Mesothelial cell of epicardium (in vitro differentiated cells): ENCODE measurements at places on chromosomes 12 and 14.

- DNase-seq: no peak
These were observed 64.9 kb upstream of the FAM181A start for GRCh38 chr14:93862265-93862664.

GRCh38 chr12:12624498-12624992, 12.9 kb downstream of the CREBL2 start:
- no peak for DNase-seq

DNA sequence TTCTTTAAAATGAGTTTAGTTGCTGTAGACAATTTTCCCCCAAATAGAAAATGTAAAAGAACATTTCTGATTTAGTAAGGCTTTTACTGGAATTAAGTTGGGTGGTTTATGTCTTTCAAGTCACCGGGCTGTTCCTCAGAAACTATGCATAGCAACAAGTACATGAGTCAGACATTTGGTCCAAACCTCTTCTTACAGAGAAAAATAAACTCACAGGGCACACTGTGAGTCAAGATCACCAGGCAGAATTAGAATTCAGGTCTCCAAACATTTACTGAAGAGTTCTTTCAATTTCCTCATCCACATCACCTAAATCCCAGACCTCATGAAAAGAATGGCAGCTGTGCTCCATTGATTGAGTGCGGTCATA, 476.1 kb upstream of the SOX5 start:
- DNase-seq: no peak

DNA sequence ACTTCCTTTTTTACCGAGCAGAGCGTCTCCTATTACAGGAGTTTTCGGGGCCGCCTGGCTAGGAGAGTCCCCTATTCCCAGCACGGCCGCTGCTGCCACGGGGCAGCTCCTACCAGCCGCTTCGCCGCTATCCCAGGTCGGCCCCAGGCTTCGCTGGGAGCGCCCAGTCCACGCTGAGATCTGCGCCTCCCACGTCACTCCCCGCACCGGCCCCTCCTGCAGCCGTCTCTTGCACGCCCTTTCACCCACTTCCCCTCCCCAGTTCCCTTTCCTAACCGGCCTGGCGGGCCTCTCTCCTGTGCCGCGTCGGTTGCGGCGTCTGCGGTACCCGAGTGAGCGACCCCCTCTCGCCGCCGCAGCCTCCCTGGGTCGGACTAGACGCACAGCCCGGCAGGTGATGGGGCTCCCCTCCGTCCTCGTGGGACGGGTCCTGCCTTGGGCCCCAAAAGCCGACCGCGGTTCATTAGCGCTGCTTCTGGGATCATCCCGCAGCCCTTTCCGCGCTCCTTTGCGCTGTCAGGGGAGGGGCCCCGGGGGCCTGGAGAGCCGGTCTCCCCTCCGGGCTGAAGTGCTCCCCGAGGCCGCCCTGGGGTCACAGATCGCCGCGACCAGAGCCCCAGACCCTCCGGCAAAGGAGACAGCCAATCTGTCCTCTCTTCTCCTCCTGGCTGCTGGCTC, 1318.4 kb downstream of the TMEM121 start:
- no peak for DNase-seq

GRCh38 chr12:84131076-84131475, 781.5 kb downstream of the SLC6A15 start:
- DNase-seq: no peak

GRCh38 chr14:71230897-71231296, 323.6 kb downstream of the PCNX1 start:
- no peak for DNase-seq

DNA sequence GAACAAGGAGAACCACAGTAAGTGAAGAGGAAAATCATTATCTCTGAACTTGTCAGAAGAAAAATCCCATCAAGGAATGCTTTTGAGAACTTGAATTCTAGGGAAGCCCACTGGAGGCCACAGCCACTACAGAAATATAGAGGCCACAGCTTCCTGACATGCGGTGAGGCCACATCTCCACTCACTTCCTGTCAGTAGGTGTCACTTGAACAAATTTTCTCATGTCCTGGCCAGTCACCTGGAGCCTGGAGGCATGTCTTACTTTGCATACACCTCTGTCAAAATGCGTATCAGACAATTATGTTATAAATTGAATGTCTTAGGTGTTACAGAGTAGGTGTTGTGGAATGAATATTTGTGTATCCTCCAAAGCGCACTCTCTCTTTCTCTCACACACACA, 370.3 kb downstream of the DAD1 start:
- no peak for DNase-seq

DNA sequence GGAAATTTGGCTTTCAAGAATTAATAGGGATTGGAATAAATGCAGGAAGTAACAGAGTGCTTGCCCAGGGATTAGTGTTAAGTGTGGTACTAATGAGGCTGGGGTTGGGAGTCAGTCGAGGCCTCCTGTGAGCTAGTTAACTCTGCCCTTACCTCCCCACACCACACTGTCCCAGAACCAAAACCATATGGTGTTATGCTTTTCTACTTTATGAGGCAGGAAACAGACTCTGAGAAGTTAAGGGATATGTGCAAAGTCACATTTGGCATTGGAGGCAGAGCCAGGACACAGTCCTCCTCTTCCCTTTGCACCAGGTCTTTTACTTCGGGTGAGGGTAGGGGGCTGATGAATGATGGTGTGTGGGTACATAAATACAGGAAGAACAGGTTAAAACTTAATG, 41.9 kb downstream of the PELI2 start:
- no peak for DNase-seq

DNA sequence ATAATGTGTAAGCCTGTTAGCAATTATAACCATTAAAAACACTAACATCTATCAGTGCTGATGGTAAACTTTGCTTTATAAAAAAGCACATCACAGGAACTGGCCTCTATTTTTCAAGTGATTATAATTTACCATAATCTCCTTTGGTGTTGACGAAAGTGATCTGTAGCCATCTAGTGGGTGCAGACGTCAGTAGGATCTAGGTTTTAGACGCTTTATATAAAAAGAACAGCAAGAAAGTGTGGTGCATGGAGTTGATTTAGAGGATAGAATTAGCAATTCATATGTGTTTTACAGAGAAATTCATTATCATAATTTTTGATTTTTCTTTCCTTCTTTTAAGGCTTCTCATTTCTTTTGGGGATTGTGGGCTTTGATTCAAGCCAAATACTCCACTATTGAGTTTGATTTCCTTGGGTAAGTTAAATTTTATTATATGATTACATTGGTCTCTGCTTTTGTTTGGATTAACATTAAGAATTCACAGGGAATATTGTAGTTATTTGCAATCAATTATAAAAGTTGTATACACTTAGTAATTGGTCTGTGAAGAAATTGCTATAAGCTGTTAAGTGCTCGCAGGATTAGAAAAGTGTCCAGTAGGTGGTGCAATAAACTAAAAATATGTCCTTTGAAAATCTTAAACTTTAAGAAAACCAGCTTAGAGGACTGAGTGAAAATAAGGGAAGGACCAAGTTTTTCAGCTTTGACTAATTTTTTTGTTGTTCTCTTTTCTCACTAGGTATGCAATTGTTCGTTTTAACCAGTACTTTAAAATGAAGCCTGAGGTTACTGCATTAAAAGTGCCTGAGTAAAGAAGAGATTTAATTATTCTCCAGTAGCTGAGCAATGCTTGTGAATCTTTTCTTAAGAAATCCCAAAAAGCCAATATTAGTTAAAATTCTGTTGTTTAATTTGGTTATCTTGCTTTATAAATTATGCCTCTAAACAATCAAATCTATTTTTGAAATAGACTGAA, 59.5 kb downstream of the ETNK1 start:
- DNase-seq: no peak

DNA sequence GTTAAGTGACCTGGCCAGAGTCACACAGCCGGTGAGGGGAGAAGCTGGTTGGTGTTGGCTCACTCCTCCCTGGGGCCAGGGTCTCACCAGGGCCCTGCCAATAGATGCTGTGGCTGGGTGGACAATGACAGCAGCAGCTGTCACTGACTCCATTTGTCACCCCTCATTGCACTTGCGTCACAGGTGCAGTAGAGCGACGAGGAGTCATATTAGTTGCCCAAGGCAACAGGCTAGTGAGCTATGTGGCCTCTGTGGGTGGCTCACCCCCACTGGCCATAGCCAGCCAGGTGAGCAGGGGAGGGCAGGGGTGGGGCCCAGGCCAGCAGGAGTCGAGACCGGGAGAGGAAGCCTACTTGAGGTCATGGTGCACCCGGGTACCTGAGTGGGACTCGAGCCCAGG, 9.7 kb downstream of the SLC25A47 start:
- DNase-seq: no peak

DNA sequence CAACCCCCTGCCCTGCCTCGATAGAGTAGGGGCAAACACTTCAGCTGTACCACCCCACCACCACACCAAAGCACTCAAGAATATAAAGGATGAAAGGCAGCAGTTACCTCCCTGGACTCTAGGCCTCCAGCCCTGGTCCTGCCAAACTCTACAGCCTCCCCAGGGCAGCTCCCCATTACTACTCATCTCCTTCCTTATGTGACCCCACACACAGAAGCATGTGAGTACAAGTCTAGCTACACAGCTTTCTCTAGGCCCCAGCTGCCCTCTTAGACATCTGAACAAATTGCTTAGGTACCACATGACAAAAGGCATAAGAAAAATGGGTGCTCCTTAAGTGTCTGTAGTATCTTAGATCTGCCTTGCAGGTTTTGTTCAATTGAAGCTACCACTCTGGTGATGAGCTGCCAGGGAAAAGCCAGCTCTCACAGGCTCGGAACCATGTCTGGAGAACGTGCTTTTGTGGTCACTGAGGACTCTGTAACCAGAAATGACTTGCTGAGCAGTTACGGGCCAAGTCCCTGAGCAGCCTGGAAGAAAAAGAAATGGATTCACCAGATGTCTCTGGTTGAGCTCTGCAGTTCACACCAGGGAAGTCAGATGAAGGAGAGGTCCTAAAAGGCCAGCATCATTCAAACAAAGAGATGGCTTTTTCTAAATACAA, 32.8 kb downstream of the FMNL3 start:
- DNase-seq: no peak

DNA sequence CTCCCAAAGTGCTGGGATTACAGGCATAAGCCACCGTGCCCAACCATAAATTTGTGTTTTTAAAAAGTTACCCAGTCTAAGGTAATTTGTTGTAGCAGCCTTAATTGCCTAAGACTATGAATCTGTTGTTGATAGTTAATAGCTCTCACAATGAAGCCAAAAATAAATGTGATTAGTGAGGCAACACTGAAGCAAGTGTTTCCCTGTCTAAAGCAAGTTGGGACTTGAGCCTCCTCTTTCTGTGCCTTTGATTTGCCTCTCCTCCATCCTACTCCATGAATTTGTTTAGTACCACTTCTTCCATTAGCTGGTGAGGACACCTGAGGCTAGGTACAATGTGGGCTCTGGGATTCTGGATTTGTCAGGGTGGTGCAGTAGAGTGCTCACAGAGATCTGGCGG, 36.8 kb downstream of the DAAM1 start:
- no peak for DNase-seq

GRCh38 chr14:92880851-92881250, 42.1 kb upstream of the CHGA start:
- DNase-seq: no peak

DNA sequence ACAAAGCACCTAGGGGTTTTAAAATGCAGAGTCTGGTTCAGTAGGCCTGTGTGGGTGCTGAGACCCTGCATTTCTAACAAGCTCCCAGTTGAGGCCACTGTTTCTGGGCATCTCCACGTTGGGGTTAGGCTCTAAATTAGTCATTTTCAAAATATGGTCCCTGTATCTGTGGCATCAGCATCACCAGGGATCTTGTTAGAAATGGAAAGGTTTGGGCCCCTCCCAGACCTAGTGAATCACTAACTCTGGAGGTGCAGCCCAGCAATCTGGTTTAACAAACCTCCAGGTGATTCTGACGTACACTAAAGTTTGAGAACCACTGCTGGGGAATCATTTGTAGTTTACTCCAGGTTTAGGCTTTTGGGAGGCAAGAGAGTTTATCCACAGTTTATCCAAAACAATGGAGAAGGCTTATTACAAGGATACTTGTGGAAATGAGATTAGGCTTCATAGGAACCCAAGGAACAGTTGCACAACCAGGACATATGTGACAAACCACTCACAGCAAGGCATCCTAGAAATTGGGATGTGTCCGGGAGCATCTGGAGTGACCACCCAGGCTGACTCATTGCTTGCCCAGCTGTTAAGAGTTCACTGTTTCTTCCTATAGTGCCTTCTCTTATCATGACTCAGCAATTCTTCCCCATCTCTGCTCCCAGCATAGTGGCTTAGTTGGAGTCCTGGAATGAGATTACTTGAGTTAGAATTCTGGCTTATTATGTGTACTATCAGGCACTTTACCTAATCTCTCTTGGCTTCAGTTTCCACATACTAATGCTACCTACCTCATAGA, 71.6 kb upstream of the STXBP6 start:
- no peak for DNase-seq
